ENCODE measurements at places on chromosomes 5 and 9.

- no peak for DNase-seq
These were observed 627.9 kb upstream of the ST8SIA4 start for GRCh38 chr5:101531026-101531425.

- DNase-seq = no peak
These were observed 41.5 kb downstream of the PIP5K1B start for GRCh38 chr9:68746525-68746924.

DNA sequence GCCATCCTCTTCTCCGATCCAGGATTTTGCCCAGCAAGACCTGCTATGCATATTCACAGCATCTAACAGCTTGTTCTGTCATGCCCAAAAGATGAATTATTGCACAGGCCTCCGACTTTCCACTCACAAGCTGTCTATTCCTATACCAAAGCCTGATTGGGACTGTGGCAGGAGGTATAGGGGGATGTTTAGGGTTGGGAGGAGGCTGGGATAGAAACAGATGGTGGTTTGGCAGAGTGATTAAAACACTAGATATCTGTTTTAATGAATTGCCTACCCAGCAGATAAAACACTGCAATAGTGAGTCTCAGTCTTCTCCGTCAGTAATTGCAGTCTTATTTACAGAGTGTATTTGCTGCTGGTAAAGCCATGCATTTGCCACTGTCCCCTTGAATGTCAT, 215.3 kb downstream of the TLR4 start:
- no peak for DNase-seq

DNA sequence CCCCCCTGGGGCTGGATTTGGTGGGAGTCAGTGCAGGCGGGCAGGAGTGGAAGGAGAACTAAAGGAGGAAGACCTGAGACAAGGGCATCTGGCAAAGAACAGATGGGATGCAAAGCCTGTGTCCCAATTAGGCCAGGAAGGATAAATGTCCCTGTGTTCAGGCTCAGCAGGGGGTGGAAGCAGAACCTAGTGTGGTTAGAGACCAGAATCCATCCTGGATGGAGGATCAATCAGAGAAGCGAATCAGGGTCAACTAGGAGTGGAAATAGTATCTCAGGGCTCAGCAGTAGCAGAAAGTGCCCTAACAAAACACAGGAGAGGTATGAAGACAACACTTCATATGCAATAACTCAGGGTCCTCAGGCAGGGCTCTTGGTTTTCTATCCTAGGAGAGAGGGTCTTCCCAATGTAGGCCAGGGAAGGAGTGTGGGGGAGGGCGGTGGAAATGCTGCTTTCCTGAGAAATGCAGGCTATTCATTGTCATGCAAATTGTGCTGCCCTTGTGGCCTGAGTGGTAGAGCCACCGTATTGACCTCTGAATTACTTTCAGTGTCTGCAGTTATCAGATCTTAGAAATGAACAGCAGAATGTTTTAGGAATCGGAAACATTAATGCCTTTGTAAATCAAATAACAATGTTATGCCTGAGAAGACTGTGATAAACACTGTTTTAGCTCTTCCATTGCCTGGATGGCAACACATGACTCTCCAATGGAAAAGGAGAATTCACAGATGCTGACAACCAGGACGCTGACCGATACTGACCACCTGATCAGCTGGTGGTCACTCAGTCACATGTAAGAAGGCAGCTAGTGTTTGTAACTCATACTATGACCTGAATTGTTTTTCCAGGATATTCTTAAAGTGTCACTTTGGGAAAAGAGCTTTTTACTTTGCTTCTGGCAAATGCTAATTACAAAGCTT, 323.6 kb downstream of the SEMA5A start:
- DNase-seq = no peak

- DNase-seq = peak; percentile 89
These were observed 19.6 kb downstream of the MFAP3 start for GRCh38 chr5:154058055-154059038.

DNA sequence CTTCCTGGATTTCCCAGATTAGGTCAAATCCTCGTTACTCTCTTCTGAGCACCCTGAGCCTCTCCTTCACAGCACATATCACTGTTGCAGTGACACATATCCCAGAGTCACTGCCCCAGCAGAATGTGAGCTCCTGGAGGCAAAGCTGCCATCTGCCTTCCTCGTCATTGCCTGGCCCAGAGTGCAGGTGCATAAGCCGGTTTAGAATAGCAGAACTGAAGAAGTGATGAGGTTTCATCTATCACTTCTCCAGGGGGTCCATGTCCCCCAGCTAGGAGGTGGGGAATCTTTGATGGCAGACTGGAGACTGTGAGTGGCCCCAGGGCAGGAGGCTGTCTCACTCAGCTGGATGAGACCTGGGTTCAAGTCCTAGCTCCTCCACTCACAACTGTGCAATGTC, 25.8 kb downstream of the NIPAL4 start:
- peak; percentile 81 for DNase-seq

- DNase-seq = no peak
These were observed 18.7 kb upstream of the MARCHF6 start for GRCh38 chr5:10334831-10335230.

DNA sequence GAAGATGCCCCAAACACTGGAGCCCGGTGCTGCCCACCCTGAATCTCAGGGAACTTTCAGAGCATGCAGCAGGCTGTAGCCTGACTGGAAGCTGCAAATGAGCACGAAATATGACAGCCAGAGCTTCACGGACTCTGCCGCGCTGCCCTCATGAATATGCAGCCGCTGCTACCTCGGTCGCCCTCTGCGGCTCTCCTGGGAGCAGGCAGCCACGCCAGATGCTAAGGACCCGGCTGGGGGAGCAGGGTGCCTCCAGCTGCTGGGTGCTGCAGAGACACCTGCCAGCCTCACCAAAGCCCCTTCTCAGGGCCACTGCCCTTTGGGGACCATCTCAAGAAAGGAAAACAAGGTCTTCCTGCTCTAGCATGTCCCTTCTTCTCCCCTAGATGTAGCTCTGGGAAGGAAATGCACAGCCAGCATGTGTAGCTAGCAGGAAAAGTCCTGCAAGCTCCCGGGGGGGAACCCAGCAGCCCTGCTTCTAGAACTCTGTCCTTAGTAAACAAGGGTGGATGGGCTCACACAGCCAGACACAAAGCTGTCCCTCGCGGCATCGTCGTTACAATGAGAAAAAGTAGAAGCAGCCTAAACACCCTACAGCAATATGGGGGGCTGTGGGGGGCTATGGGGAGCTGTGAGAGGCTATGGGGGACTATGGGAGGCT, 56.8 kb upstream of the OLFM1 start:
- peak; percentile 70 for DNase-seq

DNA sequence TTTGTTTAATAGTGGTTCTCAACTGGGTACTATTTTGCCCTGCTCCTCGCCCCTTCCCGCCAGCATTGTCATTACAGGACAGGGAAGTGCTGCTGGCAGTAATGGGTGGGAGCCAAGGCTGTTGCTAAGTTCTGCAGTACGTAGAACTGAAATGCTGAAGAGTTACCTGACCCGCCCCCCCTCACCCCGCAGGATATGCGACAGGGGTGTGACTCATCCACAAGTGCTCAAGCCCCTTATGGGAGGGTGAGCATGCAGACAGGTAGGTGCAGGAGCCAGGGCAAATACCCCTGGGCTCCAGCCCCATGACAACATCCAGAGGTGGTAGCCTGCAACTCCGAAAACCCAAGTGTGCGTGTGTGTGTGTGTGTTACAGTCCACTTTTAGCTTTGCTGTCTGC, 35.7 kb downstream of the LRRC70 start:
- no peak for DNase-seq

- DNase-seq = no peak
These were observed 114.7 kb upstream of the CXCL14 start for GRCh38 chr5:135693371-135693955.

DNA sequence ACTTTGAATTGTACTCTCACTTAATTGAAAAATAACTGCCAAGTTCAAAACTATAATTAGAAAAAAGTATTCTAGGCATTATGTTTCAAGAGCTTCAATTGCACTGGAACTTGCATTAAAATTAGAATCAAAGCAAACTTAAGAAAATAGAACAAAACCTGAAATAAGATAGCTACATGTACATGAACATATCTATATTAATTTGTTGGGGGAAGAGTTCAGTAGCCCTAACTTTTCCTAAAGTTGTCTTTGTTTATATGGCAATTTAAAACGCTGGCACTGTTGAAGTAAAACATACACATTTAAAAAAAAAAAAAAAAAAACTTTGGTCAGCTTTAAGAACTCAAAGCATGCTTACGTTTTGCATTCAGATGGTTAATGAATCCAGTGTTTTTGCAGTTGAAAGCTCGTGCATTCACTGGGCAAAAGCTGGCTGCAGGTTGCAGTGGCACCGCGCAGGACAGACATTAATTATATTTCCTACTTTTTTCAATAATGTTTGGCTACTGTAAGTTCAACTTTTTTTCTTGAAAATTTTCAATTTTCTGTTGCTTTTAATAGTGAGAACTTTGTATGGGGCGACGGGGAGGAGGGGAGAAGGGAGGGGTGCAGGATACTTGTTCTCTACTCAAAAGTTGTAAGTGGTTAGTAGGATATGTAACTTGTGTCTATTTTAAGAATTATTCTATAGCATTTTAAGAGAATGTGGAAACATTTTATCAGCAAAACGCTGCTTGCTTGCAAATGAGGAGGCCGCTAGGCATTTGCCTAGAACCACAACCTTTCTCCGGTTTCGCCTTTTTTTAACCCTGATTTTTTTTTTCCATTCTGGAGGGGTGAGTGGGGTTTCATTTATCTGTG, 3.9 kb downstream of the NR2F1 start:
- DNase-seq = no peak

GRCh38 chr9:2228132-2228531, 213.0 kb downstream of the SMARCA2 start:
- DNase-seq = no peak

GRCh38 chr9:127451608-127451857, 223 bp downstream of the LRSAM1 start:
- no peak for DNase-seq

DNA sequence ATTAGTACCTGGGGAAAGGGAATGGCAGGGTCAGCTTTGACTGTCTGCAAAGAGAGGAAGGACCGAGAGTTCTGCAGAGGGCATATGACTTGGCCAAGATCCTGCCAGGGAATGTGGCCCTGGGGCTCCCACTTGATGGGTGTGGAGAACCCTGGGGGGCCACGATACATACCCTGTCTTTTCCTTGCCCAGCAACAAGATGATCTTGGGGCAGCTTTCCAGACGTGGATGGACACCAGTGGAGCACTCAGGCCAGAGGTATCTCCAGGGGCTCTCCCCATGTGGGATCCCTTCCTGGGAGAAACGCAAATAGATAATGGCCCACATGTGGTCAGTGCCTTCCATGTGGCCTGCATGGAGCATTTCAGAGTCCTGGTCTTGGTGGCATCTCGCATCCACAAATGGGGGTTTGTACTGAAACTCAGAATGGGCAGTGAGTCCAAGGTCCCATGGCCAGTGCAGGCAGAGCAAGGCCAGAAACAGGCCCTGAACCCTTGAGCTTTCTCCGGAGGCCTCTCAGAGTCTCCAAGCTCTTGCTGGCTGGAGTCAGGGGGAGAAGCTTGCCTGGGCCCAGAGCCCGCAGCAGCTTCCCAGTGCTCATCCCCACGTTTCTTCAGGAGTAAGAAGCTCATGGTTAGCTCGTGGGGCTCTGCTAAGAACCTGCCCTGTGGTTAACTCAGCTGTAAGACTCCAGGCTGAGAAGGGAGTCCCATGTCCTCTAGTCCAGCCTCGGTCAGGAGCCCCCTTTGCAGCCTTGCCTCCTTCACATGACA, 18.3 kb upstream of the ORM1 start:
- no peak for DNase-seq

- no peak for DNase-seq
These were observed 122.4 kb downstream of the TRIO start for GRCh38 chr5:14265570-14265969.

GRCh38 chr9:134175808-134176598, 11.6 kb upstream of the RNU6ATAC start:
- no peak for DNase-seq

- DNase-seq = no peak
These were observed 249.1 kb downstream of the GADD45G start for GRCh38 chr9:89853931-89854330.

GRCh38 chr5:140355546-140355945, 4.4 kb upstream of the SLC4A9 start:
- DNase-seq = no peak

GRCh38 chr5:14506661-14507060, 74.9 kb upstream of the OTULINL start:
- DNase-seq = no peak

- DNase-seq = peak; percentile 88
These were observed 133.1 kb downstream of the GABBR2 start for GRCh38 chr9:98575379-98576346.

GRCh38 chr9:73042155-73042554, 89.3 kb upstream of the ALDH1A1 start:
- no peak for DNase-seq

DNA sequence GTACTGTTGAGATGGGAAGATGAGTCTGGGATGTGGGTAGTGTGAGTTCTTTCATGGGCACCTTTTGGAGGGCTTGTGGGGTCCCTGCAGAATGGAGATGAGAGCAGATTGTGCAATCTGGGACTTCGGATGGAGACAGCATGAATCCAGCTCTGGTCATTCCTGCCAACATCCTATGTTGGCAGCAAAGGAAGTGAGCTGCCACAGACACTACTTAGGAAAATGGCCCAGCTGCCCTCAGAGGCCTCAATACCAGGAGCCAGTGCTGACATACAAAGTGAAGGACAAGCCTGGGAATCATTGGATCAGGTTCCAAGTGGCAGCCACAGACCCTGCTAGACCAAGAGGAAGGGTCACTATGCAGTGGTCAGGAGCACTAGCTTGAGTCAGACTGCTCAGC, 402.8 kb downstream of the CDK5RAP2 start:
- no peak for DNase-seq

GRCh38 chr9:5832071-5832537, 813 bp downstream of the ERMP1 start:
- DNase-seq = no peak

GRCh38 chr5:118611332-118611945, 376.9 kb downstream of the DTWD2 start:
- no peak for DNase-seq

GRCh38 chr9:126851286-126851880, 9.1 kb upstream of the ZBTB34 start:
- DNase-seq = no peak

GRCh38 chr5:163544836-163545235, 39.4 kb downstream of the MAT2B start:
- DNase-seq = no peak

GRCh38 chr5:106757672-106758071, 913.1 kb downstream of the EFNA5 start:
- peak; percentile 27 for DNase-seq

DNA sequence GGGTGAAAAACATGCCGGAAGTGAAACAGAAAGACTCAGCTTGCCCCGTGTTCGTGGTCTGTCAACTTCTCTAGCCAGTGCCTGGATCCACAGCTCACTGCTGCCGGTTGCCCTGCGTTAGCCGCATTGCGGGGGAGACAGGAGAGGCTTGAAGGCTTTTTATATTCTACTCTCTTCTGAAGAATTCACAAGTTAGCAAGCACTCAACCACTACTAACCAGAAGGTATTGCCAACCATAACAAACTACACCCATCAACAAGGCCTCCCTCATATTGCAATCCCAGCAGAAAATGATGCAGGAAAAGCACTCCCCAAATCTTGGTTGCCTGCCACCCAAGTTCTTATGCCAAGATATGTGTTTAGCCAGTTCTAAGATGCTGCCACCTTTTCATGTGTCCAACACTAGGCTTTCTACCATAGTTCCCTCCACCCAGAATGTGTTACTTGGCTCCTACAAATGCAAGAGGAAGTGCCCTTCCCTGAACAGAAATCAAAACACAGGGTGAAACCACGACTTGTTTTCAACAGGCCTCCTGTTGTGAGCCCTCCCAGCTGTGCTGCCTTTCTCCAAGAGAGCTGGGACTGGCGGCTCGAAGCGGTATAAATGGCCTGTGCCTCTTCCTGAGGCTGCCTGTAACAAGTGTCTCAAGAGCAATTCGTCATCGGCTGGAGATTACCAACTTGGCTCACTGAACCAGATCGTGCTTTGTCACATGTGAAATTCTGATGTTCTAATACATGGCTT, 129.0 kb downstream of the SNX18 start:
- DNase-seq = peak; percentile 94

All from RPMI8226 (cell line).